NCI-H1092 treated with DMSO at 0.1 percent for 48 hours (cell line): ENCODE measurements at places on chromosomes 13 and 19.

GRCh38 chr13:51645761-51646670 is 61.8 kb downstream of the WDFY2 start:
- no peak for DNase-seq

- DNase-seq = peak; percentile 96
Observed at GRCh38 chr19:35740423-35741202, 1.6 kb downstream of the IGFLR1 start.

GRCh38 chr13:26459276-26460131 is 98.0 kb upstream of the WASF3 start:
- no peak for DNase-seq

- no peak for DNase-seq
Observed at GRCh38 chr13:38518328-38518727, 168.5 kb upstream of the FREM2 start.

DNA sequence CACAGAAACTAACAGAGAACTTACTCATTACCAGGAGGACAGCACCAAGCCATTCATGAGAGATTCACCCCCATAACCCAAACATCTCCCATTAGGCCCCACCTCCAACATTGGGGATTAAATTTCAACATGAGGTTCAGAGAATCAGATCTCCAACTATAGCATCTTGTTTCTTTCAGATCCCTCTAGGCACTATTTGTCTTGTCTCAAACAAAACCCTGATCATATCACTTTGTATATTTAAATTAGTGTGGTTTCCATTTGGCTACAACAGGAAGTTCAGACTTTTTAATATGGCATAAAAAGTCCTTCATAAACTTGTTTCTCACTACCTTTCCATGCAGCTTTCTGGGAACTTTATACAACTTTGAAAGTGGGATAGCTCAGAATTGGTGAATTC is 699.0 kb upstream of the MIR17HG start:
- DNase-seq = no peak

DNA sequence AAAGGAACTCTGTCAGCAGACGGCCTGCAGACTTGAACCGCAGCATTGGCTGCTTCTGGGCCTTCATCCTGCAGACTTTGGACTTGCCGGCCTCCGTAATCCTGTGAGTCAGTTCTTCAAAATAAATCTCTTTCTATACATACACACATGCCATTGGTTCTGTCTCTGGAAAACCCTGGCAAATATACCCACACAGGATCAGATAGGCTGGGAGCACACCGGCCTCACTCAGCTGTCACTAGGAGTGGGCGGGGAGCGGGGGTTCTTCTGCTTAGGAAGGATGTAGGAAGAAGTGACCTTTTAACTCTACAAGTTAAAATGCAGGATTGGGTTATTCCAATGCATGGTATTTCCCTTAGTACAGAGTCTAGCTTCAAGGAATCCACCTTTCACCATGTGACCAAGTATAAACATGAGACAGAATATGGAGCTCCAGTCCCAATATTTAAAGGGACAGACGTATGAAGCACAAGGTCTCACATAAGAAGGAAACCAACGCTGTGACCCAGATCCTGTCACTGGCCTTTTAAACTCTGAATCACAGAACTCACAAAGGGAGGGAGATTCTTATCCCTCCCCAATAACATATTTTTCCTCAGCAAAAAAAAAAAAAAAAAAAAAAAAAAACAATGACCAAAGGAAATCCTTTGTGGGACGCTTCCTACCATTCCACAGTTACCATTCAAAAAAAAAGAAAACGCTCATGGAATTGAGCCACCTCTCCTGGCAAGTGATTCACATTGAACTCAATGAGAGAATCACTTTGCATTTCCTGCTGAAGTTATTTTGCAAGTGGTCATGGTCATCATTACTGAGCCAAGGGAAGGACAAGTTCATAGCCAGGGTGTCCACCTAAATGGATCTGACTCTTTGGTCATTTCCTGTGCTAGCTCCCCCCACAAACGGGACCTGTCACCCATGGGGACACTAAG is 352.9 kb downstream of the FOXO1 start:
- no peak for DNase-seq

DNA sequence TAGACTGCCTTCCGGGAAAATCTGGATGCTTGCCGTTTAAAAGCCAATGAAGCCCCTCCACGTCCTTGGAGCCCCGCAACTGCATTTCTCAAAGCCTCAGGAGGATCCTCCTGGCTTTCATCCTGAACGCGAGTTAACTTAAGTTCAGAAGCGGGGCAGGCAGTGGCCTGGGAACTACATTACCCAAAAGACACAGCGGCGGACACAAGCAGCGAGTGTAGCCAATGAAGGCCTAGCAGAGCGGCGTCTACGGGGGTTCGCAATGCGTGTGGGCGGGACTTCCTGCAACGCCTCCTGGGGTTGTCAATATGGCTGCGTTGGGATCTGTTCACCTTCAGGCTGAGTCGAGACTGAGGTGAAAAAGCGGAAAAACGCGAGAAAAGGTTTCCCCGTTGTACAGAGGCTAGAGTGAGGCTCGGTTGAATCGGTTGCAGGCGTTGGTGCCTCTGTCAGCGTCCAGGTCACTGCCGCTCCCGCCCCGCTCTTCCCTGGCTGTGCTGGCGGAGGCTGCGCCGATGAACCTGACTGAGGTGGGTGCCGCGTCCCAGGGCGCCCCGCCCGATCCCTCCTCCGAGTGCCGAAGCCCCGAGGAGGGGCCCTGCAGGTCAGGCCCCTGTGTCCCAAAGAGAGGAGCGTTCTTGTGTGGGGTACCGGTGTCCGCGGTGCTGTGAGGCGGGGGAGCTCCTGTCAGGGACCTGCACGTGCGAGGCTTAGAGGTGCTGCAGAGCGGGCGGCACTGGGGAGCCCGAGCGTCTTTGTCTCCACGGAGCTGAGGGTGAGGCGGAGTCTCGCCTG is at the start of gene ZNF17:
Gene ZNF17, plus strand, starts transcription at position 285 of the 795 bp plus-strand sequence. CDS start 2,455 bp downstream, outside the sequence.
- peak; percentile 73 for DNase-seq

DNA sequence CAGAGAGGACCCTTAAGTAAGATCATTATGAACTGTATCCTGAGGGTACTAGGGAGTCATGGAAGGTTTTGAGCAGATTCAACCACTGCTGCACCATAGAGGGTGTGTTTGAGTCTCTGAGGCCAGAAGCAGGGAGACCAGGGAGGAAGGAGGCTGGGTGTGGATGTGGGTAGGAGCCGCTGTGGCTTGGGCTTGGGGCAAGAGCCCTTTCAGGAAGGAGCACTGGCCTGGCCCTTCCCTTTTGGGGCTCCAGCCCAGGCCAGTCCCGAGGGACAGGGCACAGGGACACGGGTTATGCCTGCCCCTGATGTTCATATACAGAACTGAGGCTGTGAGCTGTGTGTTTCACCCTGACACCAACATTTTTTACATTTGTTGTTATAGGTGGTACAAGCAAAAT is 7.2 kb downstream of the CIC start:
- DNase-seq = no peak

GRCh38 chr13:28220166-28220565 is 81.8 kb downstream of the PAN3 start:
- DNase-seq = no peak

GRCh38 chr13:59468396-59468795 is 695.3 kb downstream of the DIAPH3 start:
- no peak for DNase-seq

- DNase-seq = no peak
Observed at GRCh38 chr13:81001828-81002385, 661.0 kb upstream of the SPRY2 start.
